ENCODE measurements at places on chromosomes 11 and 22.

- DNase-seq, result no peak
Observed at GRCh38 chr11:129698212-129698611, 117.4 kb upstream of the TMEM45B start.

DNA sequence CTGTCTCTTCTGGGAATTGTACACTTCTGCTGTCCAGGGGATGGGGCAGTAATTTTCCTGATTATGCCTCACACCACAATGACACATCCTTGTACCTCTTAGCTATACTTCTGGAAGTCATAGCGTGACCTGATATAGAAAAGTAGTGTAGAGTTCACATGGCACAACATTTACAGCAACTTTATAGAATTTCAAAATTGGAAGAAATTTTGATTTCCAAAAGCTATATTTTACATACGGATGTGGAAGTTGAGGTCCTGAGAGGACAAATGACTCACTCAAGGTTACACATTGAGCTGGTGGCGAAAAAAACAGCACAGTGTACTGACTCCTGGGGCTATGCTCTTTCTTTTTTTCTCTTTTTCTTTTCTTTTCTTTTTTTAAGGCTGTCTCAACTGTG is 6.3 kb upstream of the CYP2R1 start:
- no peak for DNase-seq

- no peak for DNase-seq
Observed at GRCh38 chr11:8028766-8029165, 41.6 kb downstream of the EIF3F start.

- no peak for DNase-seq
Observed at GRCh38 chr11:131851964-131852755, 481.7 kb downstream of the NTM start.

GRCh38 chr11:6351782-6352382 is 31.6 kb upstream of the CAVIN3 start:
- no peak for DNase-seq

Measured in stimulated activated CD4-positive, alpha-beta T cell treated with anti-CD3 and anti-CD28 coated beads, Interleukin-1b, Interleukin-23, amount 100 ng/mL, for 4 hours (primary cell).